ENCODE measurements at places on chromosomes 5 and 9.
A peak's percentile ranks its signal among the peaks of the same experiment; 100 is the strongest.

DNA sequence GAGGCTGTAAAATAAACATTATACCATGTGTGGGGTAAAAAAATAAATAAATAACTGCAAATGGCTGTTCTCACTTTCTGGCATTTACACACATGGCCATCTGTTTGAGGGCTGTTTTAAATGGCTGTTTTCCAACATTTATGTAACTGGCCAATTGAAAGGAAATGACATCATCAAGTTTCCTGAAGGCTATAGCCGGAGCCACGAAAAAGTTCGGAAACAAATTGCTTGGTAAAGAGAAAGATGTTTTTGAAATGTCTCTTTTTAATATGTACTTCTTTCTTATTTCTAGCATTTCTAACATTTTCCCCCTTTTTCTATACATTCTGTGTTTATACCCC, 95.4 kb upstream of the DAB2 start:
- no peak for ATAC-seq

- ATAC-seq, result peak; percentile 93
Measured at GRCh38 chr5:141040771-141041426, 10.3 kb upstream of the PCDHB1 start.

DNA sequence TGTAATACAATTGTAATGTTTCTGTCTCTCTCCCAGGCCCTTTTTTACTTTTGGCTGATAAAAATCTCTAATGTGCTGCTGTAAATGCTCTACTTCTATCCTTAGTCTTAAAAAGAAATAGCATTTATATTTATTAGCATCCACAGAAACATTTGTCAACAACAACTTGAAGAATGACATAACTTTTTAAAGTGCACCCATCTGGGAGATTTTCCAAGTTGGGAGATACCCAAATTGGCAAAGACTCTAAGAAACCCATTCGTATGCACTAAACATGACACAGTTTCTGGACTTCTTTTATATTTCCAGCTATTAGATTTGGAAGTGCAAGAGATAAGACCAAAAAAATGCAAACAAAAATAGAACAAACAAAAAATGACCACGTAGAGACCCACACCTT, 2287.4 kb upstream of the WWC1 start:
- ATAC-seq, result no peak

DNA sequence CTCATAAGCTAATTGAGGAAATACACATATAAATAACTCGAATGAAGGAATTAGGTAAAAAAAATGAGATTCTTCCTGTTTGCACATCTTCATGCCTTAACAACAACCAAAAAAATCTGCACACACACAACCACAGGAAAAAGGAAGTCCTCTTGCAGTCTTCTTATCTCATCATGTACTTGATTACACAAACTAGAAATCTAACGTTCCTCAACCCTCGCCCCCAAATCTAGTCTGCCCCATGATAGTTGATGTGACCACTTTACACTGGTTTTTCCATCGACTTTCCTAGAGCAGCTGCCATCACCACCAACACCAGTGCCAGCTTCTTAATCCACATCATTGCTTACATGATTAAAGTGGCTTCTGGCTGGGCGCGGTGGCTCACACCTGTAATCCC, 31.2 kb upstream of the RNU6ATAC start:
- ATAC-seq, result no peak

DNA sequence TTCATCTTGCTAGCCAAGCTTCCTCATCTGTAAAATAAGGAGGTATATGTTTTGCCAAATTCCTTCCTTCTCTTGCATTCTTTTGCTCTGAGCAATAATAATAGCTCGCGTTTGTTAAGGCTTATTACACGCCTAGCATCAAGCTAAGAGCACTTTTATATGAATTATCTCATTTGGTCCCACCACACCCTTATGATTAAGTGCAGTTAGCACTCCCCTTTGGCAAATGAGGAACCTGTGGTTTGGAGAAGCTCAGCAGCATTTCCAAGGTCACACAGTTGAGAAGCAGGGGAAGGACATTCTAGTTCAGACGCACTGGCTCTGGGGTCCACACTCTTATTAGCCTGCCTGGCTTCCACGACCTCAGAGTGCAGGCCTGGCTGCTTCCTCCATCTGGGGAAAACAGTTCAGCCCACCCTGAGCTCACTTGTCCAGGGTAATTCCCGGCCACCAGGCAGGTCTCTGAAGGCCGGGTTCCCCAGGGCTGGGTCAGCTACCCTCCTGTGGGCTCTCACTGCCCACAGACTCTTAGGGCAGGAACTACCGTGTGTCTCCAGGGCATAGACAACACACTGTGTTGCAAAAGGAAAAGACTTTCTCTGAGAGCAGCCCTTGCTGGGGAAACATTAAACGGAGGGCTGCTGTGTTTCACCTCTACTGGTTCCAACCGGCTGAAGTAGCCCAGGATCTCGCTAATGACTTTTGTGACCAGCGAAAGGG, 9.9 kb upstream of the FBP1 start:
- peak; percentile 76 for ATAC-seq

- ATAC-seq, result peak; percentile 70
Measured at GRCh38 chr5:74576941-74577456, 63.5 kb downstream of the ENC1 start.

DNA sequence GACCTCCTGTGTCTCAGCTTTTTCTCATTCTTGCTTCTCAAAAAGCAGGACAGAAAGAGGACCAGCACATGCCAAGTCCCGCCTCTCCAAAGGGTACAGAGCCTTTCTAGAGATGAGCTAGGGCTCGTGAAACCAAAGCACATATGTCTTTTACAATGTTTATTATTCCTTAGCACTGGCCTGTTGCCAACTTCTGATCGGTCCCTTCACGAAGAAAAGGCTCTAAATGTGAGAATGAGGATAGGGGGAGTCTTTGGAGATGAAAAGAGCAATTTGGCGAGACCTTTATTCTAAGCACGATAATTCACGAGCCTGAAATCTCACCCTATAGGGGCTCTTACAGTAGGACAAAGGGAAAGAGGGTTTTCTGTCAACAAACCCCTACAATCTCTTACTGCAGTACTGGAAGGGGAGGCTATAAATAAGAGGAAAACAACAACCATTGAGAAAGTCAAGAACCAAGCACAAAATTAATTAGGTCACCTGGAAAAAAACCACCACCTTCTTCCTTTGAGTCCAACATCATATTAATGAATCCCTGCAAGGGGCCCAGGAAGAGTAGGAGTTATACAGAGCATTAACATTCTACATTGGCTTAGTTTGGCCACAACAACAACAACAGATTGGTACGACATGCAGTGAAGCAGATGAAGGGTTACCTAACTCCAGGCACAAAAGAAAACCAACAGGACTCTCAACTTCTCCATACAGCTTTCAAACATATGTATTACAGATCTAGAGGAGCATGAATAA, 309.5 kb downstream of the PDE4D start:
- no peak for ATAC-seq

GRCh38 chr9:111178331-111179055, 140.2 kb upstream of the LPAR1 start:
- ATAC-seq, result peak; percentile 96

DNA sequence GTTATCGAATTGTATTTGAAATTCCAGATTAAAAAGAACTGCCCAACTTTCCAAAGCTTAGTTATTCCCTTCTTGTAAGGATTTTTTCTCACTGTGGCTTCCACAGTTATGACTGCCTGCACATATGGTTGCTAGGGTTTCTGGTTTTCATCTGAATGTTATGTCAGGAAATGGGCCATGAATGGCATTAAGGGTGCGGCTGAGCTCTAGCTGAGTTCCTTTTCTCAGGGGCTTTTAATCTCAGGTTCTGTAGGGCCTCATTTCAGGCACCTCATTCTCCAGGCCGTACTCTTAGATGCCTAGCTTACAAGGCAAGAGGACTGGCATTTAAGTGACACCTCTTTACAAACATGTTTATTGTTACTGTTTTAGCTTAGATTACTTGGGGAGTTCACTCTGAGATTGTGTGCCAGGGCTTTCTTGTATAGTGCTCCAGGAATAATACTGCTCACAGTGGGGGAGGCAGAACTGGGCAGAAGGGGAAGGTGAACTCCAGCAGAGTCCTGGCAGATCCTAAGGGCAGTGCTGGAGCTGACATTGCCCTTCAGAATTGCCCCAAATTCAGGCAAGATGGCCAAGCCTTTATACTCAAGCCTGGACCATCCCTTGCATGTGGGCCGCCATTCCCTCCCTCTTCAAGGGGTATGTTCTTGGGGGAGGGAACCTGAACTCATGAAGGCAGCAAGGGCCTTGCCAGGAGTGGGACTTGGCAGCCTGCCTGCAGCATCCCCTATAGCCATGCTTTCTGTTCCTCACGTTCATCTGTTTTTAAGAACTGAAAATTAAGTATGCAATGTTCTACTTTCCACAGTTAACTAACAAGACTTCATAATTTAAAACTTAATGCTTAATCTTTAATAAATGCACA, 111.5 kb downstream of the KDM4C start:
- ATAC-seq, result peak; percentile 94

DNA sequence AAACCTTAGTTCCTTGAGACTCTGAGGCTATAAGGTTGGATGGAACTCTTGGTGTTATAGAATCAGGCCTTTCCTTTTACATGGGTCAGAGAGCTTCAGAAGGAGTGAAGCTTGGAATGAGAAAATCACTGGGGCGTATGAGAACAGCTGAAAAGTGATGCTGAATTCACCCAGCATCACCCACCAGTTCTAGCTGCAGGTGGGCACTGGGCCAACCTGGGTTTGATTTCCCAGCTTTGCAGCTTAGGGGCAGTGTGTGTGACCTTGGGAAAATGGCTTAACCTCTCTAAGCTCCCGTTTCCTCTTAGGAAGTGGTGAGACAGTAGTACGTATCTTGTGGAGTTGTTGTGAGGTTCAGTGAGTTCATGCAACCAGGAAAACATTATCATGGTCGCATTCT, 10.7 kb downstream of the PCDH12 start:
- no peak for ATAC-seq

- ATAC-seq, result peak; percentile 78
Measured at GRCh38 chr5:55533521-55534435, 986 bp downstream of the PLPP1 start.
